NCI-H526 treated with DMSO at 0.1 percent for 48 hours (cell line): ENCODE measurements at places on chromosomes 5 and 9.

GRCh38 chr5:39471836-39472508 lies 47.2 kb upstream of the DAB2 start:
- DNase-seq, result no peak

DNA sequence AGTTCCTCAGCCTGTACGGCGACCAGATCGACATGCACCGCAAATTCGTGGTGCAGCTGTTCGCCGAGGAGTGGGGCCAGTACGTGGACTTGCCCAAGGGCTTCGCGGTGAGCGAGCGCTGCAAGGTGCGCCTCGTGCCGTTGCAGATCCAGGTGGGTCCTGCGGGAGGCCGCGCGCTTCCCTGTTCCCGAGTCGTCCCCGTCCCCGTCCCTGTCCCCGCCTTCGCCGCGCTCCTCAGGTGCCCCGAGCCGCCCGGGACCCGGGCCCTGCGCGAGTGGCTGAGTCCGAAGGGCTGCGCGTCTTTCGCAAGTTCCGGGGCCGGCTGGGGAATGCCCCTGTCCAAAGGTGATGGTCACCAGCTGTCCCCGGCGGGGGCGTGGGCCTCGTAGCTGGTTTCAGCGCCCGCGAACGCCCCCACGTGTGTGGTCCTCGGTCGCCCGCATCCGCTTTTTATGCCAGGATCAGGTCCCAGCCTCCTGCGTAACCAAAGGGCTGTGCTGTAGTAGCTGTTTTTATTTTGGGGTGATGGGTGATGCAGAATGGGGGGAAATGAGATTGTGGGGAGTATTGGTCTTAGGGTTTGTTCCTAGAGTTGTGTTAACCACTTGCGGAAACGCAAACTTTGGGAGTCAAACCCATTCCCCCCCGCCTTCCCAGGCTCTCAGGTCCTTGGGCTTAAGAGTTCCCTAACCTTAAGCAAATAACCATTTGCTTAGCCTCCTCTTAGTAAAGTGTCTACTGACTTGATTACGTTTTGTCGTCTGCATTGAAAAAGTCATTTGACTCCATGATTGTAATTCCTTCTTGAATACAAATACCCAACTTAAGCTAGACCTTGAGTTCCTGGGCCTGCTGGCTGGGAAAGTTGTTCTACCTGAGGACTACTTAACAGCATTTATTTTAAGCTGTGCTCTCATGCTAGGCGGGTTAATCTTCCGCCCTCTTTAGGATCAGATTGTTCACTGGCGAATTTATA lies 663 bp downstream of the ISOC1 start:
- peak; percentile 49 for DNase-seq

DNA sequence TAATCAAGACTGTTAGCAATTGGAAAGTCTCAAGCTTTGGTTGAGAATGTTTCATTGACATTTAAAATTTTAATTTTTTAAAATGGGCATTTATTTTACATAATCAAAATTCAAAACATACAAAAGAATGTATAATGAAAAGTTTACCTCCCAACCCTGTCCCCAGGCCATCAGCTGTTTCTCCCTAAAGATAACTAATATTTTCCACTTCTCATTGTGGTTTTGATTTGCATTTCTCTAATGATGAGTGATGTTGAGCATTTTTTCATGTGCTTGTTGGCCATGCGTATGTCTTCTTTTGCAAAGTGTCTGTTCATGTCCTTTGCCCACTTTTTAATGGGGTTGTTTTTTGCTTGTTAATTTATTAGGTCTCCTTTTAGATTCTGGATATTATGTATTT lies 11.4 kb upstream of the MACIR start:
- no peak for DNase-seq

- no peak for DNase-seq
Observed at GRCh38 chr5:135015942-135016341, 18.1 kb downstream of the PITX1 start.

GRCh38 chr5:156835905-156836304 lies 14.2 kb upstream of the PPP1R2B start:
- no peak for DNase-seq

GRCh38 chr9:69454321-69454720 lies 129.3 kb downstream of the ENTREP1 start:
- DNase-seq, result no peak

DNA sequence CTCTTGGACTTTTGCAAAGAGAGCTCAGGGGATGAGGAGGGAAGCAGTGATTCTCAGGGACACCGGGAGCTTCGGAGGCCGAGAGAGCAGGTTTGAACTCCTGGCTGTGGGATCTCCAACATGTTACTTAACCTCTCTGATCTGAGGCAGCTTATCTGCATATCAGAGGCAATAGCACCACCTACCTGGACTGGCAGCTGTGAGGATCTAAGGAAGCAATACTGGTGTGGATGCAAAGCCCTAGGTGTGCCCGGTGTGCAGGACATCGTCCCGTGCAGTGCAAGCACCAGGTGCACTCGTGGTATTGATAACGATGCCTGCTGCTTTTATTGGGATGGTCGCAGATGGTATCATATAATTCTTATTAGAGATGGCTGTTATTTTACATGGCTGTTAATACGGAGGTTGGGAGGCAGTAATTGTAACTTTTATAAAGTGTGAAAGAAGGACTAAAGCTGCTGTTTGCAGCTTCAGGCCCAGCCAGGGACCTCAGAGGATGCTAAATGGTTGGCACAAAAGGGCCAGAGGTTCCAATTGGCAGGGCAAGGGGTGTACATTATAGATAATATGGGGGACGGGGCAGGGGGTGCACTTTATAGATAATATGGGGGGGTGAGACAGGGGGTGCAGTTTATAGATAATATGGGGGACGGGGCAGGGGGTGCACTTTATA lies 14.9 kb downstream of the COL5A1 start:
- peak; percentile 24 for DNase-seq

- DNase-seq, result peak; percentile 96
Observed at GRCh38 chr9:37963936-37964739, 60.2 kb upstream of the SLC25A51 start.

GRCh38 chr5:153256-153655 lies 38.0 kb upstream of the LRRC14B start:
- DNase-seq, result no peak

GRCh38 chr5:125484272-125484741 lies 737.9 kb upstream of the ZNF608 start:
- DNase-seq, result no peak

- DNase-seq, result no peak
Observed at GRCh38 chr9:3385871-3386270, 139.9 kb downstream of the RFX3 start.

- no peak for DNase-seq
Observed at GRCh38 chr5:113340537-113340936, 94.3 kb downstream of the TSSK1B start.

DNA sequence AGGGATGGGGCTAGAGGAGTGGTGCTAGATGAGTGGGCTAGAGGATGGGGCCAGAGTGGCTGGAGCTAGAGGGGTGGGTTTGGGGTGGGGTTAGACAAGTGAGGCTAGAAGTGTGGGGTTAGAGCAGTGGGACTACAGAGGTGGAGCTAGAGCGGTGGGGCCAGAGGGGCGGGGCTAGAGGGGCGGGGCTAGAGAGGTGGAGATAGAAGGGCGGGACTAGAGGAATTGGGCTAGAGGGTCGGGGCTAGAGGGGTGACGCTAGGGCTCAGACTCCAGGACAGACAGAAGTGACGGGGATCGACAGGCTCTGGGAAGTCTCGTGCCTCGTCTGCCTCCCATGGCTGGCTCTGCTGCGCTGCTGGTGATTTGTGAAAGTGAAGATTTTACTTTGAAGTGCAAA lies 31.0 kb upstream of the TENT4A start:
- DNase-seq, result no peak

- DNase-seq, result no peak
Observed at GRCh38 chr9:114511978-114512874, 7.0 kb upstream of the WHRN start.

- DNase-seq, result no peak
Observed at GRCh38 chr9:107070586-107070985, 207.6 kb downstream of the ZNF462 start.

DNA sequence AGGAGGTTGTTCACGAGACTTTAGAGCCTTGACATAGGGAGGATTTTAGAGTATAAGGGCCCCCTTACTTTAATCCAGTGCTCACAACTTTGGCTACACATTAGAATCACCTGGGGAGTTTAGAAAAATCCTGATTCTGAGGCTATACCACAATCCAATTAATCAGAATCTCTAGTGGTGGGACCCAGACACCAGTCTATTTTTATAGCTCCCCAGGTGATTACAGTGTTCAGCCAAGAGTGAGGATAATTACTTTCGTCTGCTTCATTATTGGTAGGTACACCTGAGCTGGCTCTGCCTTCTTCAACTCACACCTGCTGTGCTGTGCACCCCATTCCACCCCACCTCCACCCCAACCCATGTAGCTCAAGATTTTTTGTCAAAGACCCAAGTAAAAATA lies 141.3 kb upstream of the EPB41L4A start:
- DNase-seq, result no peak

DNA sequence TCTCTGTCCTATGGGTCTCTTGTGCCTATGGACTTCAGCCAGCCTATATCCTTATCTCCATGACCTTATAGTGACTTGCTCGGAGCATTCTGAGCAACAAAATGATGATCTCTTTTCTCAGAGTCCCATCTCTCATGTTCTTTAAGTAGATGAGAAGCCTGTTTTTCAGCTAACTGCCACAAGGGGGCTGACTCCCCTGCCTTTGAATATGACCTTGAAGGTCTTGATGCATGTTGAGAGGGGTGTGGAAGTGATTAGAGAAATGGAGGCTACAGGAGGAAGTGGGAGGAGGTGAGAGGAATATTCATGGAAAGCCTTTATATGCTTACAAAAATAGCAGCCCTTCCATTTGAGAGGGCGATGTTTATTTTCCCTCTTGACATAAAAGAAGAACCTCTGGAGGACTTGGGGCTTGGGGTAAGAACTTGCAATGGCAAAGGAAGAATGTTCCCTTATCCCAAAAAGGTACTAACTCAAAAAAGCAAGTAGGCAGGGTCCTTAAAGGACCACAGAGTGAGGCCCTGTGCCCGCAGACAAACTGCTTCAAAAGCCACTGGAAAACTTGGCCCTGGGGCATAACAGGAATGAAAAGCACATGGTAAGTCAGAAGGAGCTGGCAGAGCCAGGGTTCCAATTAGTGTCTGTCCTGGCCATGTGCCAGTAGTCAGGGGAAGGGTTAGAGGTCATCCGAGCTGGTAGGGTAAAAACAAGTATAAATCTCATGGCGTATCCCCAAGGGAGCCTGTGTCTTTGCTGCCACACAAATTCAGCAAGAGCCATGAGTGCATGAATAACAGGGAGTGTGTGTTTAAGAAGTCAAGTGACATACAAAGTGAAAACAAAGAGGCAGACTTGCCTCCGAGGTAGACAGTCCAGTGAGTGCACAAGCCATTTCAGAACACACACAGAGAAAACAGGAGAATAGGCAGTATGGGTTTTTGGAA lies 39.1 kb downstream of the FGD3 start:
- no peak for DNase-seq

DNA sequence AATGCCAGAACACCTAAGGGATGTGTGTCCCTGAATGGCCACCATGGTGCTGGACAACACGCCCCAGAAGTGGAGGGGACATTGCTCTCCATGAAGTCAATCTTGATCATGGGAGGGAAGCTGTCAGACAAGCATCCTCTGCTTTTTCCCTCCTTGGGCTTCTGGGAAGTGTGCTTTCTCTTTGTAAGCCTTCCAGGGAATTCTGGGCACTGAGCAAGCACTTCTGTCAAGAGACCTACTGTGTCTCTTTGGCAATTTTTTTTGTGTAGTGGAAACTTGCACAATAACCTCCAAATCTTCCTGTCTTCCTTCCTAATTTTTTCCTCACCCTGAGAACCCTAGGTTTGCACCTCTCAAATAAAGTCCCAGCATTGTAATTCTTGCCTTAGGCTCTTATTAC lies 132.0 kb downstream of the SEC61B start:
- DNase-seq, result no peak
